CD4-positive, alpha-beta T cell treated with Interleukin-21 for 1 hour (primary cell): ENCODE measurements at places on chromosomes 11 and 22.
A peak's percentile ranks its signal among the peaks of the same experiment; 100 is the strongest.

GRCh38 chr22:41401781-41402648 is 20.3 kb downstream of the TEF start:
- DNase-seq = no peak

- DNase-seq = no peak
Observed at GRCh38 chr11:19659529-19659928, 53.1 kb upstream of the NAV2 start.

GRCh38 chr11:27241311-27242122 is 121.5 kb downstream of the CCDC34 start:
- DNase-seq = no peak

DNA sequence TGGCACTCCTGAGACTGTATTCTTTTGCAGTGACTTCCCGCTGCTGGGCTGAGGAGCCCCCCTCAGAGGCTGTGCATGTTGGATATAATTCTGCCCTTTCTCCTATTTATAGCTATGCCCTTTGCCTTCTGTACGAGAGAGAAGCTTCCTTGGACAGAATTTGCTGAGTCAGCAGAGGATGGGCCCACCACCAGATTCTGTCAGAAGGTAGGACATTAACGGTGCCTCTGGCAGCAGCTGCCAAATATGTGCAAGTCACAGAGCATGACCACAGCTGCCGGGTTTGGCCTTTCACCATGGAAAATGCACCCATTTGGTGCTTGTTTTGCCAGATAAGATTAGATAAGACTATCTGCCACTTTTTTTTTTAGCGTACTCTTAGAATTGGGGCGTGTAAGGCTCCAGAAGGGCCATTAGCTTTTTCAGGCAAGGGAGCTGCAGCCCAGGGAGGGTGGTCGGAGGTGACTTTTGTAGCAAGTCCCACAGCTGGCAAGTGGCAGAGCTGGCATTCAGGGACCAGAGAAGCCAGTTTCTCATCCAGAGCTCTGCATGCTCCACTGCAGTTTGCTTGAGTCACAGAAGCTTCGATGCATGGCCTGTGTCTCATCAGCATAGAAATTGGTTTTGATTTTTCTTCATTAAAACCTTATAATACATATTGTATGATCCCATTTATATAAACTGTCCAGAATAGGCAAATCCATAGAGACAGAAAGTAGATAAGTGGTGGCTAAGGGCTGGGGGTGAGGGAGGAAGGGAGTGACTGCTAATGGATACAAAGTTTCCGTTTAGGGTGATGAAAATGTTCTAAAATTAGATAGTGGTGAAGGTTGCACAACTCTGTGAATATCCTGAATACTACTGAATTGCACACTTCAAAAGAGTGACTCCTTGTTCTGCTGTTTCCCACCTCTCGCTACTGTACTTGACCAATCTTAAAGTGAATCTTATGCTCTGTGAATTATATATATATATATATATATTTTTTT is 15.8 kb downstream of the UPB1 start:
- DNase-seq = peak; percentile 17
